ENCODE measurements at places on chromosomes 4 and X. TPM values are rescaled to one million over a fixed set of nuclear protein-coding genes. Genes with fewer than 3 reads are reported as not detected.

The KANTR gene
- 11.1 TPM for total RNA-seq

The SPIN2A gene
- total RNA-seq = 0.36 TPM

The GLOD5 gene
- not detected for total RNA-seq

DNA sequence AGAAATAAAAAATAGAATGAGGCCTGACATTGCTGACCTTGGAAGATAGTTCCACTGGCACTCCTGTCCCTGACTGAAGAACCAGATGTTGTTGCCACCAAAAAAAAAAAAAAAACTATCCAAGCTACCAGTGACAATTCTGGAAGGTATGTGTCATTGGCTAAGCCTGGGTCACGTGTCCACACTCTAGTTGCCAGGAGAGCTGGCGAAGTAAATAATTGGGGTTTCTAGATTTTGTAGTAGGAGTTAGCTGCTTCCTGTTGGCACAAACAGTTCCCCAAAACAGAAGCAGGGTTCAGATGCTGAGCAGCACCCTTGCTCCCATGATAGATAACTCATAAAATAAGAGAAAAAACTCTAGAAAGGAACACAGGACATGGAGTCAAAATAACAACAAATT is 20.5 kb downstream of the MND1 start:
- no peaks in the 10 kb centered on the region for H3K27me3 ChIP-seq
- peaks cover 16% of the 10 kb centered on the region for H3K4me1 ChIP-seq

- no peak overlapping the region for H3K4me3 ChIP-seq
- H3K27me3 ChIP-seq = peaks cover 3% of the 10 kb centered on the region
- H3K4me1 ChIP-seq = no peaks in the 10 kb centered on the region
- no peaks in the 10 kb centered on the region for H3K36me3 ChIP-seq
- no peak overlapping the region for H3K27ac ChIP-seq
Observed at GRCh38 chr4:53800741-53801140, 209.5 kb upstream of the LNX1 start.

DNA sequence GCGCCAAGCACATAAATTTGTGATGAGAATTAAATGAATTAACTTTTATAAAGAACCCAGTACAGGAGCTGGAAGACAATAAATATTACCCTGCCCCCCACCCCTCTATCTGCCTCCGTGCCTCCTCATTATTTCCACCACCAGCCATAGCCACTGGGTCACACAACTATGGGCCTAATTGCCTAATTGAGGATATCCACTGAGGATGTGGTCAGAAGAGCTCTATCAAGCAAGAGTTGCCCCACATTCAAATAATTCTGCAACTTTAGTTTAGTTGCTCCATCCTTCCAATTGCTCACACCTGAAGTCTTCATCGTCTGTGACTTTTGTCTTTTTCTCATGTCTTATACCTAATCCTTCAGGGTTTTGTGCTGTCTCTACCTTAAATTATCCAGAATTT is 9.5 kb upstream of the CXCL8 start:
- no peaks in the 10 kb centered on the region for H3K4me1 ChIP-seq
- H3K27me3 ChIP-seq = no peaks in the 10 kb centered on the region
- no peak overlapping the region for H3K4me3 ChIP-seq
- no peak for DNase-seq
- no peaks in the 10 kb centered on the region for H3K36me3 ChIP-seq
